ENCODE measurements at places on chromosomes 2 and 18.

DNA sequence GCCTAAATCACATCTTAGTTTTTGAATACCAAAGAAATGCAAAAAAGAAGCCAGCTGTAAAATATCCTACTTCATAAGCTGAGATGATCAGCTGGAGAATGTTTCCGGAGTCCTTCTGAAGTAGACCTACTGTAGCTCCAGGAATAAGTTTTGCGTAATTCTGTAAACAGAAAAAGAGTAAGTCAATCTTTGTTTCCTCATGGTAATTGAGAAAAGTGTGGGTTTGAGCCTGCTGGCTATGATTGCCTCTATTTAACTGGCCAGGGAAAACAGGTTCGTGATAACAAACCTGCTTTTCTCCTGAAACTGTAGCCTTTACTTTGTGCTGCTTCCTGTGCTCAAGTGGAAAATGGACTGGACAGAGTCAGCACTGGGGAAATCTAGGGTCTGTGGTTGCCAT is 58.2 kb downstream of the ITGB6 start:
- DNase-seq, result no peak

GRCh38 chr2:136016836-136017235 is 31.4 kb upstream of the DARS1 start:
- no peak for DNase-seq

DNA sequence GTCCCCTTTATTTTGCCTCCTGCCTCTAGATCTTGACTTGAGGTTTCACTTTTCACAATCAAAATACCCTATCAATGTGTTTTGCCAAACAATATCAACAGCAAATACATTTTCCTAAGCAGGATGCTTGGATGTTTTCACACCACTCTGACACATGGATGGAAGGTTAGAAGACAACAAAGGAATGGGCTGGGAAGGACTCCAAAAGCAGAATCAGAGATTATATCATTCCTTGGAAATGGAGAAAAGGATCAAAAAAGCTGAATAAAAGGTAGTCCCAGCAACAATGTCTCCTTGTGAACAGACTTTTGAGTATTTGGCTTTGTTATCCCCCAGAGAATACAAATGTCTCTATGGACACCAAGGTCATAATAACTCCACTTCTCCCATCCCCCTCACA is 170.8 kb downstream of the ETAA1 start:
- no peak for DNase-seq

GRCh38 chr18:58152891-58153290 is 108.9 kb downstream of the NEDD4L start:
- no peak for DNase-seq

- DNase-seq, result no peak
Observed at GRCh38 chr2:223048519-223048918, 3.5 kb upstream of the KCNE4 start.

GRCh38 chr2:190781604-190782198 is 98.9 kb upstream of the GLS start:
- no peak for DNase-seq

GRCh38 chr2:98663511-98664090 is 55.2 kb downstream of the UNC50 start:
- DNase-seq, result no peak

DNA sequence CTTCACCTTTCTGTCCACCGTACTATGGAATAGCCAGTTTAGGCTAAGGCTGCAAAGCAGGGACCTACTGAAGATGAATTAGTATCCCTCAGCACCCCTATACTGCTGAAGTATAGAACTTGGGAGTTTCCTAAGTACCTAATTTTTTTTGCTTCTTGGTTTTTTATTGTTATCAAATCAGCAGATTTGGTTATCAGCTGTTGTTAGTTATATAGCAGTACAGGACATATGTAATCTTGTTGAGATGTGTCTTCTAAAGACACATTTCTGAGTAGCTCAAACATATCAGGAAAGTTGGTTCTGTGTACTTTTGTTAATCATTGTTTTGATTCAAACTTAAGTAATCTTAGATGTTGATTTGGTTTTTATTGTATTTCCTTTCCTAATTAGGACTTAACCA is 5.2 kb downstream of the MYL12A start:
- no peak for DNase-seq

DNA sequence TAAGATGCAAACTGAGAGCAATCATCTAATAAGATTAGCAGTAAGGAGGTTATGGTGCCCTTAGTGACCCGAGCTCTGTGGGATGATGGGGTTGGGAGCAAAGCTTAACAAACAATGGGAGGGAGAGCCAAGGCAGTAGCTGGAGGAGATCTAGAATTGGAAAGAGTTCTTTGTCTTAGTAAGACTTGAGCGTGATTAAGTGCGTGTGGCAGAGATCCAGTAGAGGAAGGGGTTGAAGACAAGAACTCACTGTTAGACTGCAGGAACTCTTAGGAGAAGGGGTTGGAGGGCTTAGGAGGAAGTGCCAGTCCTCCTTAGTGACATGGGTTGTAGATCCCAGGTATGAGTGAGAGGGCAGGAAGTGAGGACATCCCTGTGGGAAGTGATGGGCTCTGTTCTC is 184.7 kb downstream of the GFPT1 start:
- DNase-seq, result no peak

- DNase-seq, result no peak
Observed at GRCh38 chr2:164896634-164897355, 55.2 kb upstream of the COBLL1 start.

GRCh38 chr2:197442857-197443256 is 8.0 kb upstream of the SF3B1 start:
- DNase-seq, result no peak

GRCh38 chr2:140657657-140658056 is 1473.2 kb downstream of the LRP1B start:
- no peak for DNase-seq

DNA sequence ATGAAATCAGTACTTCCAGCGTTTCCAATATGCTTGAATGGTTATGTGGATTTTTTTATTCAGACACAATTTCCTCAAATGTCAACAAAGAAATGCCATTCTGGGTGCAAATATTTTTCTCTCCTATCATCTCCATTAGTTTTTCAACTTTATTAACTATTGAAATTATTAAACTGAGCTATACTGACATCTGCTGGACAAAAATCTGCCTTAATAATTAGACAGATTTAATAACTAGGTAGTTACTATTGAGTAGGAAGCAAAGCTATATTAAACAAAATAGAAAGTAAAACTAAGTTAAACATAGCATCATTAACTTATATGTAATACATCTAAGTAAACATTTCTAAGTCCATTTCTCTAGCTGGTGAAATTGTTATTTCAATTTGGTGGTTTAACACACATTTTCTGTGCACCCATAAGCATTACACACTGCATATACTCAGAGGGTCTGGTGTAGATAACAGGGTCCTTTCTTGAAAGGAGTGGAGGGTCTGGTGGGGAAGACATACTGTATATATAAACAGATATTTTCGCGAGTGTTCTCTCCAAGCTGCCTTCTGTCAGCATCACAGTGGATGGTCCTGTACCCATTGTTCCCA is 77.0 kb downstream of the LANCL1 start:
- DNase-seq, result no peak

DNA sequence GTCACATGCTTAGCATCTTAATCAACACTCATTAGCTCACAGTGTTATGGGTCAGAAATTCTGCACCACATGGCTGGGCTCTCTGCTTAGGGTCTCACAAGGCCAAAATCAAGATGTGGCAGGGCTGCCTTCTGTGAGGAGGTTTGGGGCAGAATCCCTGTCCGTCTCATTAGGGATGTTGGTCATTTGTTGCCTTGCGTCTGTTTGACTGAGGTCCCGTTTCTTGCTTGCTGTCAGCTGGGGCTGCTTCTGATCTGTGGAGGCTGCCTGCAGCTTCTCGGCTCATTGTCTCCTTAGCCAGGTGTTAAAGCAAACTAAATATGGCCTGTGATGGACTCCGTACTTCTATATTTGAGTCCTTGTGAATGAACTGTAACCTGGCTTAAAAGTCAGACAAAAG is 146.5 kb downstream of the NDUFA10 start:
- no peak for DNase-seq

- DNase-seq, result no peak
Observed at GRCh38 chr18:75123113-75123512, 85.8 kb downstream of the PTGR3 start.

GRCh38 chr18:39732918-39733317 is 2167.3 kb upstream of the CELF4 start:
- DNase-seq, result no peak

- DNase-seq, result no peak
Observed at GRCh38 chr2:98806236-98806697, 75.3 kb upstream of the MGAT4A start.

DNA sequence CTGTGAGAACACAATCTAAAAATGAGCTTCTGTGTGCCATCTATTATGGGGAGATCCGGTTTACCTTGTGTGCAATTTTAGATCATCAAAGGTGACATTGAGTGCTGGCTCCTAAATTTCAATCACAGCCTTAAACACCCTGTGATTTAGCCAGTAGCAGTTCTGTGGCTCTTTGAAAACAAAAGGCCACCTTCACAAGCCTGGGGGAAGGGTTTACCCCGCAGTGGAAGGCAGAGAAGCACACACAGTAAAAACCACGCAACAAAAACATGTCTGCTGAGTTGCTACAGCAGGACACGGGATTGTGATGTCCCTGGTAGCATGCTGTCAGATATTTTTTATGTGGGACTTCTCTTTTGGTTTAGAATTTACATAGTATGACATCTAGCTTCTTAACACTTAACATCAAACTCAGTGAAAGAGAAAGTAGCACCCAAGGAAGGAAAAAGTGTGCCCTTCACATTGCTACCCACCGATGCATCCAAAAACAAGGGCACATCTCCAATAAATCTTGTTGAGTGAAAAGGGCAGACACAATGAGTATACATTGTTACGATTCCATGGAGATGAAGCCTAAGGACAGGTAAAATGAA is 56.1 kb upstream of the RNF152 start:
- DNase-seq, result no peak

GRCh38 chr2:40228310-40228709 is 223.6 kb downstream of the SLC8A1 start:
- DNase-seq, result no peak

DNA sequence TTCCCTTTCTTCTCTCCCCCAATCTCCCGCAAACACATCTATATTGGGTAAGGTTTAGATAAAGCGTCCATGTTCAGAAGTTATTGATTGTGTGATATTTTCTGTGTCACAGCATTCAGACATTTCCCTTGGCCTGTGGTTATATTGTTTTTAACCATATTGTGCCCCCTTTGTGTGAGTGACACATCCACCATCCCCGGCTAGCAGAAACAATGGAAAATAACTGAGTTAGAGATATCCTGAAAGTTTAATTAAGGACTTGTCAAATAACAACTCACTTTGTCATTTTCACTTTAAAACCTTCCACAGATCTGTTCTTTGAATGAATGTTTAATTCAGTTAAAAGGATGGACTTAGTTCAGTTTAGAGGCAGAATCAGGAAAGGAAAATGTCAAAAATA is 151.0 kb downstream of the KCNJ3 start:
- no peak for DNase-seq

DNA sequence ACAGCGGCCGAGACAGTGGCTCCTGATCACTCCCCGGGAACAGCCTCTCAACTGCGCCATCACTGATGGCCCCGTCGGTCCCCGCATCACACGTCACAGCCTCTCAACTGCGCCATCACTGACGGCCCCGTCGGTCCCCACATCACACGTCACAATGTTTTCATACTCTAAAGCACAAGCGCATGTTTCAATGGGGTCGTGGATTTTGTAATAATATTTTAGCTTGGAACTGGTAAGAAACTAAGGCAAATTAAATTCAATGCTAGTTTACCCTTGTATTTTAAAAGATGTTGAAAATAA is 44.2 kb upstream of the CTDP1 start:
- no peak for DNase-seq

DNA sequence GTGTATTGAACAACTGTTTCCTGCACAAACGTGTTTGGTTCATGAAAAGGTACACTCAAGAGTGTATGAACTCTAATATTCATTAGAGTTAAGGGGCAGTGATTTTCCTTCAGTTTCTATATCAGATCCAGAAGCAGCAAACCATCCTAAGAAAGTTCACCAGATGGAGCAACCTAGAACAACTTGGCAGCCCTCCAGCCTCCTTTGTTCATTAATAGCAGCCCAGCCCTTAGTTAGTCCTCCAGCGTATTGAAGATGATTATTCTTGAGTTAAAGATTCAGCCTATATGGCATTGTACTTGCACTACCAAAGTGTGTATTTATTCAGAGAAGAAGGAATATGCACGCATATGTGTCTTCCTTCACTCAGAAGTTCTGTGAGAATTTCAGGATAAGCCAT is 365.5 kb downstream of the SETBP1 start:
- DNase-seq, result no peak

GRCh38 chr2:557635-558301 is 119.4 kb downstream of the TMEM18 start:
- no peak for DNase-seq

DNA sequence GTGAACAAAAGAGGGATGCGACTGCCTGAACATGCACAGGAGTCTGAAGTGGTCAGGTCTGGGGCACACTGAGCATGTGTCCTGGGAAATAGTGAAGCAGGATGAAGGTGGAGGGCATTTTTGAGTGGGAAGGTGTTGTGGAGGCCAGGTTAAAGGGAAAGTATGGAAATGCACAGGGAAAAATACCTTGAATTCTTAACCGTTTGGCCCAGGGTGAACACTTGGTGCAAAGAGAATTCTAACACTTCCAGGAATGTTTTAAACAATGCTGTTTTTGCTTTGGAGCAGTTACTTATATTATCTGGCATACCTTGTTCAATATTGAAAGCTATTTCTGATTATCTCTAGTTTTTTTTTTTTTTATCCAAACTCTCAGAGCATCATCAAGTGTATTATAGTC is 623.5 kb downstream of the DCC start:
- no peak for DNase-seq

- no peak for DNase-seq
Observed at GRCh38 chr2:234996069-234996940, 44.5 kb downstream of the SH3BP4 start.

GRCh38 chr2:224357098-224357901 is 44.6 kb downstream of the FAM124B start:
- DNase-seq, result no peak

- no peak for DNase-seq
Observed at GRCh38 chr2:238638100-238638981, 209.5 kb upstream of the TWIST2 start.

DNA sequence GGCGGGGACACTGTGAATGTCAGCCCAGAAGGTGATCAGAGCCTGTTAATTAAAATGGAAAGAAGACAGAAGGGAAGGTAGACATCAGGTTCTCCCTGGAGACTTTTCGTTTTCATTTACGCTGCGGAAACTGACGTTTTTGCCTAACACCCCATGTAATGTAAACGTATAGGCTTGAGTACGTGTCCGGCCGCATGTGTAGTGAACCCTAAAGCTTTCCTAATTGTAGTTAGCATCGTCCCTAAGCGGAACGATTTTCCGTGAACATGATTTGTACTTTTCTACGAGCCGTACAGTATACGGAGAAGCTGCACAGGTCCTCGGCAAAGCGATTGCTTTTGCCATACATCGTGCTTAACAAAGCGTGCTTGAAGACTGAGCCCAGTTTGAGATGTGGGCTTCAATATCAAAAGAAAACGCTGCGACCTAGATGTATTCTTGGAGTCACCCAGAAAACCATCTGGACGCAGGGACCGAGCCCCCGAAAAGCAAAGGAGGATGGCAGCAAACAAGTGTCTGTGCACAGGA is 284 bp downstream of the TIMM21 start:
- no peak for DNase-seq

- no peak for DNase-seq
Observed at GRCh38 chr2:119136093-119136492, 22.5 kb downstream of the C1QL2 start.

GRCh38 chr2:218927422-218927821 is 32.0 kb upstream of the CDK5R2 start:
- no peak for DNase-seq

- no peak for DNase-seq
Observed at GRCh38 chr2:30188292-30188691, 41.5 kb downstream of the YPEL5 start.

Measured in AG09319 (cell line).